ENCODE measurements at places on chromosomes 12 and 14.

- DNase-seq, result no peak
Measured at GRCh38 chr12:6963016-6963731, 7.3 kb downstream of the PHB2 start.

GRCh38 chr12:3905664-3906063 lies 32.5 kb upstream of the PARP11 start:
- no peak for DNase-seq

GRCh38 chr14:63543826-63544406 lies 739 bp upstream of the PPP2R5E start:
- no peak for DNase-seq

GRCh38 chr12:132245521-132246101 lies 83.8 kb downstream of the GALNT9 start:
- no peak for DNase-seq

DNA sequence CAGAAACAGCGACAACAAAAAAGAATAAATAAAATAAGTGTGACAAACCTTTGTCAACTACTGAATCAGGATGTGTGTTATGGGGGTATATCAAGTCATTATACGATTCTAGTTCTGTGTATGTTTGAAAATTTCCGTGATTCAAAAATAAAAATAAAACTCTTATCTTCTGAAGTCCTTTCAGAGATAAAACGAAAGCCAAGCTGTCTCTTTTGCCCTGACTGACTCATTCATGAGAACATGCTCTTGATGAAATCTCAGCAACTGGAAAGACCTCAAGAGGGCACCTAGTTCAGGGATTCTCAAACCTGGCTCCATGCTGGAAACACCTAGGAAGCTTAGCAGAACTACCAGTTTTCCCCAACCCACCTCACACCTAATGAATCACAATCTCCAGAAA lies 9.2 kb downstream of the FOXN3 start:
- no peak for DNase-seq

GRCh38 chr12:22163594-22163993 lies 117.6 kb downstream of the CMAS start:
- peak; percentile 27 for DNase-seq

GRCh38 chr14:68897559-68898155 lies 81.4 kb downstream of the ACTN1 start:
- DNase-seq, result no peak

DNA sequence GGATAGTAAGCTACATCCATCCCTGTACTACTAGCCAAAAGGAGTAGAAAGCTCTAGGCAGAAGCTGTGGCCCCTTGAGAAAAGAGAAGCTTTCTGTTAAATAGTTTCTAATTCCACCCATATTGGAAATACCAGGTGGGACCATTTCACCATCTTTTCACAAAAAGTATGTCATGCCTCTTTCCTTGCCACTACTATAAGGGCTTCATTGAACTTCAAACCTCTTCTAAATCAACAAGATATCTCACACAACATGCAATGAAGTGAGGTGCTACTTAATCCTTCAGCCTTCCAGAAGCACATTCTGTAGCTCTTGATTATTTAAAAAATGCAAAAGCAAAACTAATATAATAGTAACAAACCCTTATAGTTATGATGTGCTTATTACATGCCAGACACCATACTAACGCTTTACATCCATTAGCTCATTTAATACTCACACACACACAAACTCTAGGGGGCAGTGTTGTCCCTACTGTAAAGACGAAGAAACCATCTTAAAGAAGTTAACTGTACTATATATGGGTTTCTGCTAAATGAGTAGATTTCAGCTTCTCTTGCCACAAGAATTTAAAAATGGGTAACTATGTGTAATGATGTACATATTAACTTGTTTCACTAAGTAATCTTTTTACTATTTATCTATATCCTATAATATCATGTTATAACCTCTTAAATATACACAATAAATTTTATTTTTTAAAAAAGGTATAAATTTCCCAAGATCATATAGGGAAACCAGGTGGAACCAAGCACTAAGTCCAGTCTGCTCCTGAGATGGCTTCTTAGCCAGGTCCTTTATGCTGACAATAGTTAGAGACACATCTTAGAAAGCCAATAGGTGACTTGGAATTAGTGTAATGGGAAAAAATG lies 124.4 kb downstream of the RPS29 start:
- peak; percentile 79 for DNase-seq

DNA sequence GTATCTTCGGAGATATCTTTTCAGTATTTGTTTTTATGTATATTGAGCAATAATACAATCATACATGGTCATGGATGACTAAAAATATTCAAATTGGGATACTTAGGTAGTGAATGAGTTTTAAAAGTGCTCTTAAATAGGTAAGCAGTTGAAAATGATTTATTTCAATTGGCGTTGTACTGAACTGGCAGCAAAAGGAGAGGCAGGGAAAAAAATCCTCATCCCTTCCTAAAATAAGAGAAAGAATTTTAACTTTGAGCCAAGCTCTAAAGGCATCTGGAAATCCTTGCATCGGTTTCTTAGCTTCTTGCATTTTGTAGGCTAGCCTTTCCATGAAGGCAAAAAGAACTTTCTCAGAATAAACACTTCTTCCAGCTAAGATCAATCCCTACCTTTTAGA lies 125.2 kb downstream of the MGST1 start:
- DNase-seq, result no peak

Data from CD4-positive, alpha-beta T cell treated with Interleukin-12 subunit alpha and Interleukin-12 subunit beta, for 1 hour (primary cell).